Liver (tissue), 10 donors: ENCODE measurements at places on chromosomes 12 and 14.
A peak's percentile ranks its signal among the peaks of the same experiment; 100 is the strongest.

DNA sequence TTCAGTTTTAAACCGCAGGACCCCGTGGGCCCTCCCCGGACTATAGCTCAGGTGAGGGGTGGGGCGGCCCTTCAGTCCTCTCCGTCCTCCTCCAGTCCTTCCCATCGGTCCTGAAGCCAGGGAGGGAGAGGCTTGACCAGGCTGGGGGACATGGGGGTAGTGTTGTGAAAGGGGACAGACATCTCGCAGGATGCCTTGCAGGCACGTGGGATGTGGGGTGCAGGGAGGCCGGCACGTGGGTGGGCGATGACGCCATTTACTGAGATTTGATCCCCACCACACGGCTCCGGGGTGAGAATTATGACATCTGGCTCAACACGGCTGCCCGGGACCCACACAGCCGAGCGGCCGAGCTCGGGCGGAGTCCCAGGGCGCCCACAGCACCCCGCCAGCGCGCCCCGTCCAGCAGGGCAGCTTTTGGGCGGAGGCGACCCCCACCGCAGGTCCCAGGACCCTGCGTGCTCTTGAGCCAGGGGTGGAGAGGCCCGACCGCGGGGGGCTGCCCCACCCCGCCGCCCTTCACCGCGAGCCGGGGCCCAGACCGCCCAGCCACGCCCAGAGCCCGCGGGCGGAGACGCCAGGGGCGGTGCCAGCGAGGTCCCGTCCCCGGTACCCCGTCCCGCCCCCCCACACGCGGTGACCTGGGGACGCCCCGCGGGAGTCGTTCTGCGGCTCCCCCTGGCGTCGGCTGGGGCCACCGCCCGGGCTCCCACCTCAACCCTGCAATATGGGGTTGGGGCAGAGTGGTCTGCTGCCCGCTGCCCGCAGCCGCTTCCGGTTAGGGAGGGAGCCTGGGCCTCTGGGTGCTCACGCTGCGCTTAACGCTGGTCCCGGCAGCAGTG lies 3.3 kb upstream of the EXOC3L4 start:
- peak; percentile 63 for DNase-seq

DNA sequence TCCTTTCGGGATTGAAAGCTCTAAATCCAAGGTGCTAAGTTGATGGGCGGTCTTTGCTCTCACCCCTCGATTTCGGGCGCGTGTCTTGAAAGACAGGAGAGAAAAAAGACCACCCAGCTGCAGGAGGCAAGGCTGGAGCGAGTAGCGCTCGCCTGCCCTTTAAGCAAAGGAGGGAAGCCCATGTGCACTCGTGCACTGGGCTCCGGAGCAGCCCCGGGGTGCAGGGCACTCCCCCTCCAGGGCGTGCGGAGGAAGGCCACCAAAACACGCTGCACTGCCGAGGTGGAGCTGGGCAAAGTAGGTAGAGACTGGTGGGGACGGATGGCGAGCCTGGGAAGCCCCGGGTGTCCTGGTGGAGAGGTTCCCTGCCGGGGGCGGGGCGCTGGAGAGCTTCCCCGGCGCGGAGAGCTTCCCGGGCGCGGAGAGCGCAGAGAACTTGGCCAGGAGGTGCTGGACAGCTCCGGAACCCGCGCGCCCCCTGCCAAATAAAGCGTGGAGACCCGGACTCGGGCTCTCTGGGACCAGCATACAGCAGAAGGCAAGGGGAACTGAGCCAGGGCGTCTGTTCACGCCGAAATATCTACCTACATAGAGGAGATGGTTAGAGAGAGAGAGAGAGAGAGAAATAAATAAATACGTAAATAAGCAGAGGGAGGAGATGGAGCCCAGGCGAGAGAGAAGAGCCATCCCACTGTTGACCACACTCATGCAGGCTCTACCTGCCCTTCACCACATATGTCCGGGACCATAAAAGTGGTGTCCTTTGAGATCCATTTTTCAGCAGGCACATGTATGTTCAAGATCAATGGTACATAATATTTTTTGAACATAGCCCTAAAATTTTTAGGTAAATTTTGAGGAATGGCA lies 662 bp upstream of the NELL2 start:
- no peak for DNase-seq

GRCh38 chr12:46342562-46343033 lies 30.0 kb downstream of the SLC38A2 start:
- no peak for DNase-seq

- no peak for DNase-seq
These were observed 4.3 kb downstream of the COQ10A start for GRCh38 chr12:56271031-56271430.

- no peak for DNase-seq
These were observed 49.5 kb upstream of the NUAK1 start for GRCh38 chr12:106188256-106188655.

DNA sequence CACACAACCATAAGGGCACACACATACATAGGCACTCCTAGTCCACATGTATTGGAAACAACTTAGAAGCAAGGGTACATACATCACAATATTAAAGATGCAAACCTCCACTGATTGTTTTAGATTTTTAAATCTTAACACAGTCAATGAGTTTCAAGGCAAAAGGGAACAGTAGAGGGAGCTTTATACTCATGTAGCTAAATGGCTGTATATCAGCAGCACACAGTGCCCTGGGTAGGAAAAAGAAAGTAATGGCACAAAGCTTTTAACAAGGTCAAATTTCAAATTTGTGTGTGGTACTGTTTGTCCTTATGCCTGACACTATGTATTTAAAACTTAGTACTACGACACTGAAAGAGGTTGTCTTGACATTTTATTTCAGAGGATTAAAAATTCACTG lies 262.0 kb downstream of the MED13L start:
- no peak for DNase-seq

GRCh38 chr12:9699898-9700605 lies 30.5 kb downstream of the CLEC2D start:
- DNase-seq = no peak

- no peak for DNase-seq
These were observed 58.3 kb upstream of the DYRK2 start for GRCh38 chr12:67590149-67590790.

DNA sequence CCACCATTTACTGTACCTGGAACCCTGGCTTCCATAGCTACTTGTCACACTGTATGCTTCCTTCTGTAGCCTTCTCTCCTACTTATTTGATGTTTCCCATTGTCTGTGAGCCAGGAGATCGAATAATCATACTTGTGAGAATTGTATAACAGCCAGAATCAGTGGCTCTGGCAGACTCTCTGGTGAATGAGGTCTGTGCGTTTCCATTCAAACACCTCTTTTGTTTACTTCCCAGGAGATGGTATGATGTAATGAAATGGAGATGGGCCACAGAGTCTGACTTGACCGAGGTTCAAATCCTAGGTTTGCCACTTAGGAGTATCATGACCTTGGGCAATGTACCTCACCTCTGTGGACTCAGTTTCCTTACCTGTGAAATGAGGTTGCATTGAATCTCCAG lies 35.7 kb upstream of the CLMN start:
- no peak for DNase-seq

DNA sequence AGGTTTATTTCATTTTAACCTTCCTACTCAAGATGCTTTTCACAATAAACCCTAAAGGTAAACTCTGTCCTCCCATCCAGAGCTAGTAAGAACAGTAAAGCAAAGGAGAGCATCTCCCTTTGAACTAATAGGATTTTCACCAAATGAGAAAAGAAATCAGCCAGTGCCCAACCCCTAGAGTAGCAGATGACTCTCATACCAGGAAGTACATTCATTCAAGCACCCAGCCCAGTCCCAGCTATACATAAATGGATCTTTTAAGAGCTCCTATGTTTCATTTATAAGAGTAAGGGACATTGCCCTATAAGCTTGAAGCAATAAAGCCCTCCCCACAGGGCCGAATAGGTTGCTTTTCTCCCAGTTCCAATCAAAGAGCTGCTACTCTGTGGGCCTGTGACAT lies 7.6 kb downstream of the BAZ2A start:
- no peak for DNase-seq

DNA sequence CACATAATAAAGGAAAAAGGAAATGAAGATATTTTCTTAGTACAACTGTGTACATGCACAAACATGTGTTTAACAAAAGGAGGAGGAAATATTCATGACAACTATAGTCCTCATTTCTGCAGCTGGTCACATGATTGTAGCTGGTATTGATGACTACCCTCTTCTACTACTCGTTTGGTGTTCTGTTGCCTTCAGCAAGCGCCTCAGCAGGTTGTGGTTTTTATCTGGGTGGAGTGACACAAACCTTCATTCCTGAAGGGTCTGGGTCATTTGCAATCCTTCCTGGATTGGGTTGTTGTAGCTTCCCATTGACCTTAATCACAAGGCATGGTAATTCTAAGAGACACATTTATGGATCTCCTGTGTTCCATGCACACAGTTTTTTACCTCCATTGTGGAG lies 1009.9 kb upstream of the USP15 start:
- no peak for DNase-seq

DNA sequence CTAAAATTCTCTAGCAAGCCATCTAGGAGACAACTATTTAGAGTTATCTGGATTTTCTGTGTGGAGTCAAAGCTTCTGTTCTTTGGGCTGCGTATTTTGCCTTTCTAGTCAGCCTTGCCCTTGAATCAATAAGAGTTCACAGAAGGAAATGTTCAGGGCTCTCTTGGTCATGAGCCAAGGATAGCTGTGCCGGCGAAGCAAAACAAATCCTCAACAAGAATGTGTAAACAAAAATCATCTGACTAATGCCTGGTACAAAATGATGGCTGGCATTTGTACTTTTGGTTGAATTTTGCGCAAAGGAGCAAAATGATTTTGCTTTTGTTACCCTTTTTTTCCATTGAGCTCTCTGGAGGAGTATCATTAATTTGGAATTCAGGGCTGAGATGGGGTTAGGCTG lies 171.1 kb downstream of the DACT1 start:
- no peak for DNase-seq

GRCh38 chr14:59202031-59202430 lies 13.6 kb downstream of the DAAM1 start:
- no peak for DNase-seq

GRCh38 chr12:31006416-31007152 lies 67.1 kb upstream of the DDX11 start:
- no peak for DNase-seq

DNA sequence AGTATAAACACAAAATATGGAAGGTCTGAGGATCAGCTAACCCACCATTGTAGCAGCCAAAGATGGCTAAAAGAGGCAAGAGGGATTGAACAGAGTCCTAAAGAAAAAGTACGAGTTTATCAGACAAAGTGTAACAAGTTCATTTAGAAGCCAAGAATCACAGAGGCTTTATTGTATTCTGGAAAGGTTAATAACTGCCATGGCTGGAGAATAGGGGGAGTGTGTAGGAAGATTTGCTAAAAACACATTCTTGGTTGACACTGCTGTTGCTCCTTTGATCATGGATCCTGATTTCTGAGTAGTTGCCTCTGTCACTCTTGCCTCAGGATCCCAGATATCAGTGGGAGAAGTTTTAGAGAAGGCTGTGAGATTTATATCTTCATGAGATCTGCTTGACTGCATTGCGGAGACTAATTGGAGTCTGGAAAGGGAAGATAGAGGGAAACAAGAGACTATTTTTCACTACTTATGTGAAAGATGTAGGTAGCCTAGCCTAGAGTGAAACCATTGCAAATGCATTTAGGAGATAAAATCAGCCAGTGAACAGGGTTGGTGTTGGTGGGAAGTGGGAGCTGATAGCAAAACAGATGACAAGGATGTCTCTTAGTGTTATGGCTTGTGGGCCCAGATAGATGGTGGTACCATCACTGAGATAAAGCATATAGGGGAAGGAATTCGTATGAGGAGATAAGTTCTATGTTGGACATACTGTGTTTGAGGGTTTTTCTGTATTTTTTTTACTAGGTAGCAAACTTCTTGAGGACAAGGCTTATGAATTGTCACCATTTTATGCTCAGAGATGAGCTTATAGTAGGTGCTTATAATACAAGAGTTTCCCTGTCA lies 402.9 kb upstream of the PDE3A start:
- no peak for DNase-seq

DNA sequence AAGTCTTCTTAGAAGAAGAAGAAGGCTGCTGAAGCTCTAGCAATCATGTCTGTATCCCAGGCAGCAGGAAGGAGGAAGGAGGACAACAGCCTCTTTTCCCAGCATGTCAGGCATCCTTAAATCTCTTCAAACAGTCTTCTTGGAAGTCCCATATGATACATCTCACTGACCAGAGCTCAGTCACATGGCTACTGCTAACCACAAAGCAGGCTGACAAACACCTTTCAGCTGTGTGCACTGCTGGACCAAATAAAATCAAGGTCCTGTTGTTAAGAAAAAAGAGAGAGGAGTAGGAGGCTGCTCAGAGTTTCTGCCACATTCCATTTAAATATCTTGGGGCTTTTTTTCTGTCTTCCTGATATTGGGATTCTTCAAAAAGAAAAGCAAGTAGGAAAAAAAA lies 203.4 kb upstream of the PELI2 start:
- no peak for DNase-seq

GRCh38 chr14:58119381-58119780 lies 32.6 kb downstream of the ARMH4 start:
- DNase-seq = no peak

DNA sequence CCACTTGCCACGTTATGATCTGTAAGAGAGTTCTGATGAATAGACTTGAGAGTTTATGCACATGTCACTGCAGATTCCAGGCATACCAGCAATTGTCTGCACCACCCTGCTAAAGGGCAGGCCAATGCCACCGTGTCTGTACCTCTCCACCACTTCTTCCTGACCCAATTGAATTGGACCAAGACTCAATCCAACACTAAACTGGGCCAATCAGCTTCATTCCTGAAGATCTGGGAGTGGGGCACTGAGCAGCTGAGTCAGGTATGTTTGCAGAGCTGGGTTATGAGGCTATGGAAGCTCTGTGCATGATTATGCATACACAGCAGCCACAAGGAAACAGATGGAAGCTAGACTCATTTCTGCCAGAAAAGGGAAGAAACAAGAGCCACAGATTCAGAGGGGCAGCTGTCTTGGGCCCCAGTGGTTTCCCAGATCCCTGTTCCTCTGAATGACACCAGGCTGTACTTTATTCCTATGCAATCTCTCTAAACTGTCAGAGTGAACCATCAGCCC lies 28.0 kb downstream of the DAO start:
- DNase-seq = no peak

DNA sequence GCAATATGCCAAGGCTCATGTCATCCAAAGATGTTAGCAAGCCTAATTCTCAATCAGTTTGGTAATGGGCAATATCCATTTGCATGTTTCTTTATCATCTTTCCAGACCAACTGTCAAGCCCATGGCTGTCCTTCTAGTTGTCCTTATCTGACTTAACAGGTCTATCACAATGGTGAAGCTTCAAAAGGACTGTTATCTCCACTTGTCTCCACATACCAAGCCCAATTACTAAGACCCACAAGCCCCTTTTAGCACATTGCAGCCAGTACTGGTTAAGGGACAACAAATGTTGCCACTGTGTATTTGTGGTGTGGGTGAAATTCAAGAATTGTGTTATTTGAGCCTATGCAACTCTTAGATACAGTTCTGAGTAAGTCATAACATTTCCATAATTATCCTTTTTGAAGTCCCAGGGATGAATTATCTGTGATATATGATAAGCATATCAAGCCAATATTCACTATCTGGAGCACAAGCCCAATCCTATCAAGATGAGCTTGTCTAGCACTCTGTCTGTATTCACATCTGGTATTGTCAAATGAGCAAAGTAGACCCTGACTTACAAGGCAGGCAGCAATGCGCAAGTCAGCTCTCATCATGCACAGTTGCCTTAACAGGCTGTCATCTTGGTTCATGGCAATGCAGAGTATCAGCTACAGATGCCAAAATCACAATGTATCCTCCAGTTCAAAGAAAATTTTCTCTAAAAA lies 19.3 kb upstream of the ST8SIA1 start:
- DNase-seq = no peak

- DNase-seq = no peak
These were observed 162.2 kb downstream of the DIO2 start for GRCh38 chr14:80049055-80049454.

GRCh38 chr12:10689146-10689545 lies 15.3 kb upstream of the STYK1 start:
- DNase-seq = no peak

- no peak for DNase-seq
These were observed 129.6 kb downstream of the LMNTD1 start for GRCh38 chr12:25423355-25424050.
